Body of pancreas (tissue), 4 donors: ENCODE measurements at places on chromosomes 11 and 22.

- DNase-seq: no peak
Observed at GRCh38 chr11:125777309-125777708, 1.3 kb downstream of the PATE2 start.

GRCh38 chr22:50057278-50058060, 629 bp downstream of the TTLL8 start:
- no peak for DNase-seq

- no peak for DNase-seq
Observed at GRCh38 chr11:34443136-34443535, 4.4 kb downstream of the CAT start.

DNA sequence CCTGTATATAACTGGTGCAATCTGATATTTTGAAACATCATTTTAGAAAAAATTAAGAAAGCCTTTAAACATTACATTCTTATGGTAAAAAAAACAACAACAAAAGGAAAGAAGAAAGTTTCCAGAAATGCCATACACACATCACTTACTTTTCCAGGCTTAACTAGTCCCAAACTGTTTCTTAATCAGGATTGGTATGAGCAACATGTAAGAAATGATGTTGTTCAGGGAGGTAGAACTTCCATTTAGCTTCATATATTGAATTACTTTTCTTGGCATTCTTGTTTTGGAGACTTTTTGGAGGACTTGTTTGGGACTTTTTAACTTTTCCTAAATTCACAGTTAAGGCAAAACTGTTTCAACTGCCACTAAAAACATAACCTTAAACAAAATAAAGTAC, 791.5 kb downstream of the METTL15 start:
- DNase-seq: no peak

DNA sequence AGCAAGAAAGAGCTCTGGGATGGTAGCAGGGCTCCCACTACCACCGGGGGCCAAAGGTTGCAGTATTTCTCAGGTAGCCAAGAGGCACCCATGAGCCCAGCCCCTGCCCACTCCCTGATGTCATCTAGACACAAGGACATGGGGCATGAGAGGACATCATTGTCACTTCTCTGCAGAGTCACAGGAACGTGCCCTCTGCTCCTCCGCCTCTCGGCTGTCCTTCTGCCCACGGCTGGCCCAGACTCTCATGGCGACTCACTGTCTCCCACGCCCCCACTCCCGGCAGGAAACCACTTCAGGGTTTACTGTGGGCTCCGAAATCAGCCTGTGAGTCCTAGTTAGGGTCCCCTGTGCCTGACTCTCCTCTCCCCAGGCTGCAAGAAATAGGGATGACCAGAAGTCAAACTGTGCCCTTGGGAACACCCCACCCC, 1.8 kb upstream of the GAL start:
- DNase-seq: no peak

GRCh38 chr11:77473801-77474683, at the start of gene PAK1:
TSS of gene PAK1 (minus strand) at chr11:77474094. CDS start at chr11:77392520, 81,574 bp downstream.
- DNase-seq: peak; percentile 94

- peak; percentile 88 for DNase-seq
Observed at GRCh38 chr11:288478-289397, at the start of gene PGGHG. TSS of gene PGGHG (plus strand) at chr11:289126. CDS start at chr11:289817, 691 bp downstream.

- DNase-seq: no peak
Observed at GRCh38 chr11:91100427-91100826, 877.6 kb upstream of the CHORDC1 start.

DNA sequence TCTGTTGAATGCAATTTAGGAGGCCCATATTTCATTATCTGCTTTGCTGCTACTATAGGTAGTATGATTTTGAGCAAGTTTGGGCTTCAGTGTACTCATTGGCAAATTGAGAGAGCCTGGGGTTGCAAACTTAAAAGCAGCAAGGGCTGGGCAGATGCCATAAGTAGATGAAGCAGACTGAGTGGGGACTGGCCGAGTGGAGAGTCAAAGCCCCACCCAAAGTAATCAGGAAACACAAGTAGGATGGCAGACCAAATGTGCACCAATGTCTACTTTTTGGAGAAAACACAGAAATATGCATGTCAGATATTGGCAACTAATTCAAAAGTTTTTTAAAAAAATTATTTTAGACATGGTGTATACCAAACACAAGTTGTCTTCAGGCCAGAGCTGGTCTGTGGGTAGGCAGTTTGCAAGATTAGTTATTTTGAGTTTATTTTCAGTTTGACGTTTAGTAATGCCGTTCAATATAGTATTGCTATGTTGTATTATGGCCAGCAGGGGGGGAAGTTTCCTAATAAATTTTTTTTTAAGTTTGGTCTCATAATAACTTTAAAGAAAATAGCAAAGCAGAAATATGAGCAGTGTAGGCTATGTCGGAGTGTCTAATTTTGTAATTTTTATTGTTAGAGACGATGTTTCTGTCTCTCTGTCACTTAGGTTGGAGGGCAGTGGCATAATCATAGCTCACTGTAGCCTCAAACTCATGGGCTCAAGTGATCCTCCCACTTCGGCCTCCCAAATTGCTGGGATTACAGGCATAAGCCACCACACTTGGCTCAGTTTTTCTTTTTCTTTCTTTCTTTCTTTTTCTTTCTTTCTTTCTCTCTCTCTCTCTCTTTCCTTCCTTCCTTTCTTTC, 105.1 kb downstream of the HIPK3 start:
- DNase-seq: no peak

DNA sequence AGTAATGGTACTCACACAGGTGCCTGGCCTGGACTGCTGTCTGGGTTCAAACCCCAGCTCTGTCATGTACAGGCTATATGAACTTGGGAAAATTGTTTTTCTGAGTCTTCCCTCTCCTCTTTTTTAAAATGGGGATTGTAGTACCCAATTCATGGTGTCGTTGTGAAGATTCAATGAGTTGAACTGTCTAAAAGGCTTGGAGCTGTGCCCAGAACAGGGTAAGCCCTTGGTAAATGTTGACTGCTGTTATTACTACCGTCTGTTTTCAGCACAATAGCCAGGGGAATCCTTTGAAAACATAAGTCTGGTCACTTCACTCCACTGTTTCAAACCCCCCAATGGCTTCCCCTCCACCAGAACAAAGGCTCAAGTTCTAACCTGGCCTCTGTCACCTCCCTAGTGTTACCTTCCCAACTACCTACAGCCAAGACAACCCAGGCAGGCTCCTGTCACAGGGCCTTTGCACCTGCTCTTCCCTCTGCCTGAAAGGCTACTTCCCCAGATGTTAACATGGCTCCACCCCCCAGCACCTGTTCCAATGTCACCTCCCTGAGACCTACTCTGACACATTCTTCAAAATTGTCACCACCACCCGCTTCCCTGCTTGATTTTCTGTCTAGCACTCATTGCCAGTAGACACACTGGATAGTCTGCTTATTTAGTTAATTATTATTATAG, 152.8 kb downstream of the CHST1 start:
- no peak for DNase-seq

DNA sequence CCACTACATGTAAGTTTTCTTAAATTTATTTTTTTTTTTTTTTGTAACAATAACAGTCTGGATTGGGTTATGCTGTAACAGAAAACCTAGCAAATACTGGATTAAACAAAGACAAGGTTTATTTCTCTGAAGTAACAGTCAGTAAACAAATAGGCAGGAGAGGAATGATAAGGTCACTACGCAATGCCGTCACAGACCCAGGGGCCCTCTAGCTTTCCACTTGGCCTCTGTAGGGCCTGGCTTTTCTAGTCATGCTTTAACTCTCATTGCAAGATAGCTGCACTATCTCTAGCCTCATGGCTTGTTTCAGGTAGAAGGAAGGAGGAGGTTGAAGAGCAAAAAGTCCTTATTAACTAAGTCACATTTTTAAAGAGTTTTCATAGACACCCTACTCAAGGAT, 6.5 kb downstream of the OR10A6 start:
- DNase-seq: peak; percentile 32

DNA sequence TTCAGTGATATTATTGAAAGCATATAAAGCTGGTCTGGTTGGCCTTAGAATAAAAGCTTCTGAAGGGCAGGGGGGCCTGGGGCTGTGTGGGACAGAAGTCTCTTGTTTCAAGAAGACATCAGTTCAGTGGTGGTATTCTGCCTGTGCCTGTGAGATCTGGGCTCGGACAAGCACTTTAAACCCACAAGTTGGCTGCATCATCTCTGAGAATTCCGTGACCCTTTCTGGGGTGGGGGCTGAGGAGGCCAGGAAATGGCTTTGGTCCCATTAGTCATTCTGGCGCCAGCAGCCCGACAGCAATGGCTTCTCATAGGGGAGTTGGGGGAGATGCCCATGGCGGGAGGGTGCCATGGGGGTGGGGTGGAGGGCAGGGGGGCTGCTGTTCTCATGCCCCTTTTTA, 104.1 kb downstream of the PKNOX2 start:
- no peak for DNase-seq

DNA sequence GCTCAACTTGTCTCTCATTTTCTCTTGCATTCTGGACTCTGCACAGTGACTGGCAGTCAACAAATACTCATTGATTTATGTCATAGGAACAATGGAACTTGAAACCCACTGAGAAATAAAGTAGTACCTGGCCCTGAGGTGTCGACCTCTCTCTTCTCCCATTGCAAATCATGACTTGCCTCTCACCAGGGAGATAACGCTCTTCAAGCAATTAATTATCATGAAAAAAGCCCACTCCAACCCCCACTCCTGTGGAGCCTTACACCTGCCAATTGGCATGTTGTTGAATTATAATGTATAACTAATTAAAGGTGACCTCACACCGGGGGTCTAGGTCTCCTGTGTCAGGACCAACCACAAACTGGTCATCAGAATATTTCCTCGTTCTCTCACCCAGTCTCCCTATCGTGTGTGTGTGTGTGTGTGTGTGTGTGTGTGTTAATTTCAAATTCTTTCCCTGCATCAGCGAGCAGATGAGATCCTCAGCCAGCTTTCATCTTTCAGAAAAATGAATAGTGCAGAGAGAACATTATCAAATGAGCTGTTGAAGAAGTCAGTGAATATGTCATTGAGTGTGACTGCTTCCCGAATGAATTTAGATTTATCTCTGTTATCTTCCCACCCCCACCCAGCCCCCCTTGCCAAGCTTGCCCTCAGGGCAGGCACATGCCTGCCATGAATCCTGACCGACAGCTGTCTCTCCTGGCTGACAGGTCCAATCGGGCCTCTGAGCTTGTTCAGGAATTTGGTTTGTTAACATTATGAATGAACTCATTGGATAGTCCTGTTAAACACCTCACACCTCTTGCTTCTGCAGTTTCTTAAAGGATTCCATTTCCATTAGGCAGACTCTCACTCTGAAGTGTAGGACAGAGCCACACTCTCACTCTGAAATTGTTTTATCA, 357.4 kb downstream of the INSC start:
- DNase-seq: no peak

- peak; percentile 44 for DNase-seq
Observed at GRCh38 chr11:2378527-2379210, 1.6 kb downstream of the CD81 start.

GRCh38 chr11:65485920-65486219, 13.0 kb upstream of the MALAT1 start:
- no peak for DNase-seq

- DNase-seq: no peak
Observed at GRCh38 chr11:124884340-124884739, 13.3 kb downstream of the ROBO4 start.

DNA sequence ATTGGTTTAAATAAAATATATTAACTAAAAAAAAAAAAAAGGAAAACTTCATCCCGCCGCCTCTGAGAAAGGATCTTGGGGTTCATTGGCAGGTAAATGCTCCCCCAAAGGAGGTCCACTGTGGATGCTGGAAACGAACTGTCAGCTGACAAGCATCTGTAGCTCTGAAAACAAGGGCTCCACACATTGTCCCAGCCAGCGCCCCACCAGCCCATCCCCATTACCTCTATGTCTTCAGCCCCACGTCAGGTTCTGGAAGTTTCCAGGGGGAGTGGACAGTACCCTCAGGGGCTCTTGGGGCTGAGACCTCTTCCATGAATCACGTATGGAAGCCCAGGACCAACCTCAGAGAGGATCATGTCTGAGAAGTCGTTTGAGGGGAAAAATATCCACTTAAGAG, 66.4 kb upstream of the WNT7B start:
- no peak for DNase-seq

GRCh38 chr22:37610480-37611129, 2.0 kb downstream of the GGA1 start:
- no peak for DNase-seq

- peak; percentile 54 for DNase-seq
Observed at GRCh38 chr11:82756765-82757639, 23.3 kb upstream of the FAM181B start.

DNA sequence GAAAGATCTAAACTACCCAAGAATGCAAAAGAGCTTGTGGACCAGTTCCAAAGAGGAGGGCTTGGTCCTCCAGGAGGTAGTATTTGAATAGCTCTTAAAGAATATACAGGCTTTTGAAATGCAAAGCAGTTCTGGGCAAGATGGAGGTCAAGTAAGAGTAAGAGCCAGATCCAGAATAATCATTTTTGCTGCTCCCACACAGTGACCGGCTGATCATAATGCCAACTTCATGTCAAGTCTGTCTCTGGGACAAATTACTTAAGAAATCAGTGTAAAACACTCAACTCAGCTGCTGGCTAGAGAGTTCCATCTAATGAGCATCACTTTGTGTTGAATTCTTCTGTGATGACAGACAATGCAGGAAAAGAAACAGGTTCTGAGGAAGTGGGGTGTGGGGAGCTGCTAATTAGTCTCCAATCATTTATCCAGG, 250.9 kb upstream of the NARS2 start:
- DNase-seq: no peak

DNA sequence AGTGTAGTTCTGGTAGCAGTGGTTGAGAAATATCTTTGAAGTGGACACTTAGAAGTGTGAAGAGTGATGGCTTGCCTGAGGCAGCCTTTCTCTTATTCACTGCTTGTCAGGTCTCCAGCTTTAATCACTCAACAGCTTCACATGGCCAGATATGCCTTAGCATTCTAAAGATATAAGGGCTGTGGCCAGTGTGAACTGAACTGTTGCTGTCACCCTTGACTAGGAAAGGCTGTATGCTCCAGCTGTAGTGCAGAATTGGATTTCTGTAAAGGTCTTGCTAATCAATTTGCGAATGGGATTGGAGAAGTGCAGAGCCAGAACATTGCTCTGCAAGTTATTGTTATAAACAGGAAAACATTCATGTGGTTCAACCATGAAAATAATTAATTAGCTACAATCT, 266.7 kb downstream of the TMEM135 start:
- DNase-seq: no peak

- DNase-seq: no peak
Observed at GRCh38 chr11:117750916-117751662, 45.9 kb downstream of the DSCAML1 start.

- no peak for DNase-seq
Observed at GRCh38 chr11:17821648-17822400, 87.2 kb downstream of the KCNC1 start.

- no peak for DNase-seq
Observed at GRCh38 chr22:32803020-32803737, 1.7 kb downstream of the TIMP3 start.
